CD4-positive, CD25-positive, alpha-beta regulatory T cell (primary cell): ENCODE measurements at places on chromosomes 2 and 18.

- DNase-seq: no peak
Observed at GRCh38 chr2:31384351-31384750, 30.2 kb downstream of the XDH start.

GRCh38 chr2:128092656-128093055 is 1.7 kb downstream of the UGGT1 start:
- DNase-seq: no peak

DNA sequence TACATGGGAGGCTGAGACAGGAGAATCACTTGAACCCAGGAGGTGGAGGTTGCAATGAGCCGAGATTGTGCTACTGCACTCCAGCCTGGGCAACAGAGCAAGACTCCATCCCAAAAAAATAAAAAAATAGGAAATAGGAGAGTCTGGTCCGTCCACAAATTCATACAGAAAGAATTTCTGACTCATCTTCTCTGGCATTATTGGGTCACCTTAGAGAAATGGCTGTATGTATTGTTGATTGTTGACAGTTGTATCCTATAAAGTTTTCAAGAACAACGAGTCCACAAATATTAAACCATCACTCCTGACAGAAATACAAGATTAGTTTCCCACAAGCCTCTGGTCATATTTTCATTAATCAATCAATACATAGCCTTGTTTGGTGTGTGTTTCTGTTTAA is 20.4 kb downstream of the RBM43 start:
- DNase-seq: no peak

GRCh38 chr2:217199255-217199630 is 339.4 kb upstream of the TNP1 start:
- DNase-seq: no peak
